ENCODE measurements at places on chromosomes 2 and 18.
A peak's percentile ranks its signal among the peaks of the same experiment; 100 is the strongest.

GRCh38 chr2:43653506-43653905, 16.4 kb downstream of the PLEKHH2 start:
- DNase-seq = no peak

GRCh38 chr18:50093366-50094064, 101.4 kb downstream of the MYO5B start:
- DNase-seq = no peak

DNA sequence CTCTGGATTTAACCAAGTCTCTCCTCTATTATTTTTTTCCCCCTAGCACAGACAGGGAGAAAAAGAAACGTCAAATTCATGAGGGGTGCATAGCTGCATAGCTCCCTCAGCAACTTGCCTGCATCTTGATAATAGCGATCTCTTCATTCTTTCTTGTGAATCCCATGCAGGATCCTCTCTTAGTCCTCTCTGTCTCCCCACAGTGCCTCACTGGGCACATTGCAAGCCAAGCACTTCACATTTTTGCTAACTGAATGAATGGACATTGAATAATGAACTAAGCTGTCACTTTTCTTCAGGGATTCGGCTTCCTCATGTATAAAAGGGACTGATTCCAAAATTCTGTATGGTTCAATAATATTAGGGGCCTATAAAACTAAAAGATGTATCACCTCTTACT, 2.9 kb upstream of the EPB41L3 start:
- no peak for DNase-seq

- peak; percentile 44 for DNase-seq
Observed at GRCh38 chr2:79512442-79513401, at the start of gene CTNNA2. Gene CTNNA2, plus strand, starts transcription at chr2:79513051.

DNA sequence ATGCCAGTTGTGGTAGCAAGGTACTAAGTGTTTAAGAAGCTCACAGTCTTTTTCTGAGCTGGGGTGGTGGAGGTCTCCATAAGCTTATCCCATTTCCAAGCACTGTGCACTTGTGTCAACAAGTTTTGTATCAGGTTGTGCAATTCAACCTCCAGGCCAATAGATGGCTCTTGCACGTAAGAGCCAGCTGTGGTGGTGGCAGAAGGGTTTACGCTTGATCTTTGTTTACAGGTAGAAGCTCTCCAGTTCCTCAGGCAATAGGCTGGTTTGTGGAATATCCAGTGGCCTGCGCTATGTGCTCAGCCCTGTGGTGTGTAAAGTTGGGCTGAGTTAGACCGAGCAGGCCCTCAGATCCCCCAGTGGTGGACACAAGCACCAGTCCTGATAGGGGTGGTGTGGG, 89.7 kb upstream of the CNTNAP5 start:
- no peak for DNase-seq

GRCh38 chr2:238138331-238139195, at the start of gene KLHL30:
Gene KLHL30, plus strand, starts transcription at chr2:238138668. Its CDS starts 2,087 bp downstream, at chr2:238140755.
- no peak for DNase-seq

DNA sequence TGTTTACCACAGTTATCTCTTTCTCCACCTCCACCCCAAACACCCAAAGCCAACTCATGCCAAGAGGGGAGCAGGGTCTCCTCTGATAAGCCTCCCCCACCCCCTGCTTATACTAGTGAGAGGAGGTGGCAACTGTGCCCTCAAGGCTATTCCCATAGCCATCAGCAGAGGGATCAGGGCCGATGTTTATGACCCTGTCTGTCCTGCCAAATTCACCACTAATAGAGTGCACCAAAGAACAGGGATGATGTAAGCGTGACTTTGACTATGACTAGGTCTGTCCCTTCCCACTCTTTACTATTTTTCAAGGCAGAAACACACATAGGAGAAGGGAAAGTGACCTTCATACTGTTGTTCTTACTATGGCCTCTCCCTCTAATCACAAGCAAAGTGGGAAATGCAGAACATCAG, 74.6 kb downstream of the CLHC1 start:
- no peak for DNase-seq

GRCh38 chr2:213696442-213696841, 412.2 kb downstream of the SPAG16 start:
- DNase-seq = no peak

GRCh38 chr18:22368021-22368420, 49.7 kb downstream of the CTAGE1 start:
- no peak for DNase-seq

All from GM19239 (cell line).